ENCODE measurements at places on chromosomes 2 and 18.

DNA sequence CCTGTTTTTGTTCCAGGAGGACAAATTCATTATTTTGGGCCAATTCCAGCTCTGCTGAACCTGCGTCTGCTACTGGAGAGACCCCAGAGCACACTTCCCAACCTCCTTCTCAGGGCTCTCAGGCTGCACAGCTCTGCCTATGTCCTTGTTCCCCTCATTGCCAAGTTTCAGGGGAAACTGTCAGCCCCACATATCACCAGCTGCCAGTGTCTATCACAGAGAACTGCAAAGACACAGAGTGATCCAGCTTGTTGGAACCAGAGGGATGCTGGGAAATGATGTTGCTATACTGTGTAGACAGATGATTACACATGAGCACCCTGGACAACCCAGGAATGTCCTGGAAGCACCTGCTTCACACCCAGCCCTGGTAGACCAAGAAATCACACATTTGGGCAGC lies 67.4 kb upstream of the TMEM247 start:
- DNase-seq, result no peak

- no peak for DNase-seq
Observed at GRCh38 chr2:147363181-147363580, 481.6 kb upstream of the ACVR2A start.

- DNase-seq, result peak; percentile 85
Observed at GRCh38 chr2:120245520-120246332, 6.9 kb upstream of the RALB start.

- no peak for DNase-seq
Observed at GRCh38 chr18:43625582-43625981, 348.3 kb upstream of the SYT4 start.

DNA sequence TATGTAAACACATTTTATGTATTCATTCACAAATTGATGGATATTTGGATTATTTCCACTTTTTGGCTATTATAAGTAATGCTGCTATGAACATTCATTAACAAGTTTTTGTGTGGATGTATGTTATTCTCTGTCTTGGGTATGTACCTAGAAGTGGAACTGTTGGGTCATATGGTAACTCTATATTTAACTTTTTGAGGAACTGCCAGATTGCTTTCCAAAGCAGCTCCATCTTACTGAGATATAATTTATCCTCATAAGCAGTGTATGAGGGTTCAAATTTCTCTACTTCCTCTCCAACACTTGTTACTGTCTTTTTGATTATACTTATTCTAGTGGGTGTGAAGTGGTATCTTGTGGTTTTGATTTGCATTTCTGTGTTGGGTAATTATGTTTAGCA lies 7.1 kb upstream of the EML6 start:
- no peak for DNase-seq

- DNase-seq, result no peak
Observed at GRCh38 chr2:132824716-132825115, 154.7 kb upstream of the LYPD1 start.

- DNase-seq, result no peak
Observed at GRCh38 chr2:53265544-53266299, 501.9 kb upstream of the CHAC2 start.

DNA sequence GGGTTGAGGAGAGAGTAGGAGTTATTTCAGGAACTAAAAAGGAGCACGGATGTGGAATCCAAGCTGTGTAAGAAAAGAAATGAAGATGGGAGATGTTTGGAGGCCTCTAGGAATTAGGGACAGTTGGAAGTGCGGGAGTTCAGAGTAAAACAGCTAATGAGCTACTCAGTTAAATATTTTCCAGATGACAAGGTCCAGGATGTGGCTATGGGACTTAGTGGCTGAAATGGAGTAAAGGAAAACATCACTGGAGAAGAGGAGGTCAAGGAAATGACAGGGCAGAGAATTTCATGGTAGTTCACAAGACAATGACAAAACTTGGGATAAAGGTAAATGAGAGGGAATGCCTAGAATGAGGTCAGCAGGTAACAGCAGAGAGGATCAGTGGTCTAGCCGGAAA lies 13.0 kb downstream of the GPR155 start:
- DNase-seq, result no peak

DNA sequence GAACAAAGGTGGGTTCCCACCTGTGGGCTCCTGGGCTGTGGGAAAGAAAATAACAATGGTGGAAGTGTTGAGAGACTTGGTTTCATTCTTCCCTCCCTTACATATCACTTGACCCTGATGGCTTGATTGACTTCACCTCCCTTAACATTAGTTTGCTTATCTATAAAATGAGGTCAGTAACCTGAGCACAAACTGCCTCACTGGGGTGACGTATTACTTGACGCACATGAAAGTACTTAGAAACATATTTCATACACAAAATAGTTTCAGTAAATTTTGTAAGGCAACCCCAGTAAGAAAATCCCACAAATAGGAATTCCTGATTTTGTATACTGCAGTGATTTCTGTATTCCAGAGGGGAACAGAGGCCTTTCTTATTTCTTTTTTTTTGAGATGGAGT lies 29.4 kb upstream of the LPIN2 start:
- DNase-seq, result no peak

DNA sequence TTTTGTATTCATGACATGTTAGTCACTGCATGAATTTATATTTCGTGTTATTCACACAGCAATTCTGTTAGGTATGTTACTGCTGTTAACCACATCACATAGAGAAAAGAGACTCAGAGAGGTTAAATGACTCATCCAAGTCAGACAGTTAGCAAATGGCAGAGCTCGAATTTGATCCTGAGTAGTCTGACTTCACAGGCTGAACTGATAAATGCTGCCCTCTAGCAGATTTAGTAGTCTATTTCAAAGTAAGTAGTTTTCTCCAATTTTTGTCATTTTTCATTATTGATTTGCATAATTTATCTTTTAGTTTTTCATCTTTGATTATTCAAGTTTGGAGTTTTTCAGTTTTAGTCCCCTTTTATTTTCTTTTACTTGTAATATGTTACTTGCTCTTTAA lies 58.3 kb downstream of the WDR7 start:
- peak; percentile 6 for DNase-seq

GRCh38 chr2:241555711-241556110 lies 2.8 kb upstream of the BOK start:
- no peak for DNase-seq

- no peak for DNase-seq
Observed at GRCh38 chr2:176424746-176425145, 155.5 kb downstream of the MTX2 start.

- DNase-seq, result no peak
Observed at GRCh38 chr2:230925443-230925878, 419 bp upstream of the GPR55 start.

Measured in HuH-7.5 (cell line).